ENCODE measurements at places on chromosomes 2 and 18.
A peak's percentile ranks its signal among the peaks of the same experiment; 100 is the strongest.

DNA sequence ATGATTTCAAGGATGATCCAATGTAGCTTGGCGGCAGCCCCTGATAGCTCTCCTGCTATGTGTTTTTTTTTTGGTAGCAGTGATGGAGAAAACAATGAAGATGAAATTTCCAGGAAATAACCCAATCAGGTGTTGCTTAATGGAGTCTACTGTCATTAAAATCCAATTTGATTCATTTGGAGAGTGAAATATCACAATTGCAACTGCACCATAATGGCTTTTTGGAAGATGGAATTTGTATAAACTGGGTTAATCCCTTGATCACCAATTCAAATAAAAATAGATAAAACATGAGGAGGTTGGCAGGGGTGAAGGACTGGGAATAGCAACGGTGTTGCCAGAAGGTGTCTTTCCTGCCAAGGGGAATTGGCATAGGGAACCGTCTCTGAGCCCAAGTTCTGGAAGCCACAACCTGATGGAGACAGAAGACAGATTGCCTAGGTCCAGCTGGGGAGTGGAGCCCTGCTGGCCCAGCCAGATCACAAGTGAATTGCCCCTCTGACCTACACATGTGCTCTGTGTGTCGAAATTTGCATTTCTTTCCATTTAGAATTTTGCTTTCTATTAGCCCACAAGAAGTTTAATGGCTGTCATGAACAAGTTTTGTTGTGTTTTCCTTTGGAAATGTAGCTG lies 170.3 kb upstream of the SPRED2 start:
- DNase-seq, result no peak

- DNase-seq, result no peak
Observed at GRCh38 chr2:126750506-126750905, 94.5 kb downstream of the GYPC start.

DNA sequence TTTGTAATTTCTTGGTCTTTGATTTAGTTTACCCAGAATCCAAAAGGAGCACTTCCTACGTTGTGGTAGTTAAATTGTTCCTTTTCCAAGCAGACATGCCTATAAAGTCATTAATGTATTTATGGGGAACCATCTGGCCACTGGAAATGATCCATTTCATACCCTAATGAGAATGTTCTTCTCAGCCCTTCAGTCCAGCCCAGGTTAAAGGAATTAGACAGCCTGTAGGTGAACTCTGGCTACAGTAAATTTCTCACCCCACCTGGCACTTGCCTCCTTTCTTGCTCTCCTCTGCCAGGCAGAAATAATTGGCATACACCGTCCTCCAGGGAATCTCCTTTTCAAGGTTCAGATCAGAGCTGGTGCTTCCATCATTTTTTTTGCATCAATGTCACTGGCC lies 121.1 kb downstream of the SETBP1 start:
- DNase-seq, result peak; percentile 35

DNA sequence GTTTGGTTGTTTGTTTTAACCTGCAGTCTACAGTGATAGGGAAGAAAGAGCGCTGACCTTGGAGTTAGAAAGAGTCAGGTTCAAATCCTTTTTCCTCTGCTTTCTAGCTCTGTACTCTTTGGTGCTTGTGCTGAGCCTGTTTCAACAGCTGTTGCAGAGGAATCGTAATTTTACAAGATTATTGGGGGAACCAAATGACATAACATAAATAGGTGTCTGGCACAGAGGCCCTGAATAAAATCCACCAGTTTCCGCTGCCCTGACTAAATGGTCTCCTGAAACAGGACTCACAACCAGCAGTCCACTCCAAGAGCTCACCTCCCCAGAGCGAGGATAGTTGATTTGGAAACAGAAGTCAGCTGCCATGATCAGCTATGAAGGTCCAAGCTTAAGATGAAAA lies 125.0 kb upstream of the CDC42EP3 start:
- DNase-seq, result no peak

DNA sequence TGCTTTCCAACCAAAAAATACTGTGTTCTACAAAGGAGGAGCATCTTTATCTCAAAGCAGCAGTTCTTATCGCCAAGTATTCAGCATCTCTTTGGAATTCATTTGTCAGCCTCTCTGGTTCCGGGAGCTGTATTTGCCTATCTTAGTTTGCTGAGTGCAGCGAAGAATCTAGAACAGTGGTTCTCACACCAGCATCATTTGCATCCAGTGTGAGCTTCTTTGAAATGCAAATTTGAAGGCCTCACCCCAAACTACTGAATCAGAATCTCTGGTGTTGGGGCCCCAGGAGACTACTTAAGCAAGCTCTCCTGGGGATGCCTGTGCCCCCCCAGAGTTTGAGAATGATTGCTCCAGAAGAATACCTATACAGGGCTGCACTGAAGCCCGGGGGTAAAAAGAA lies 1.5 kb upstream of the PTPN2 start:
- DNase-seq, result no peak

GRCh38 chr2:43318791-43319190 lies 92.4 kb upstream of the ZFP36L2 start:
- DNase-seq, result no peak

DNA sequence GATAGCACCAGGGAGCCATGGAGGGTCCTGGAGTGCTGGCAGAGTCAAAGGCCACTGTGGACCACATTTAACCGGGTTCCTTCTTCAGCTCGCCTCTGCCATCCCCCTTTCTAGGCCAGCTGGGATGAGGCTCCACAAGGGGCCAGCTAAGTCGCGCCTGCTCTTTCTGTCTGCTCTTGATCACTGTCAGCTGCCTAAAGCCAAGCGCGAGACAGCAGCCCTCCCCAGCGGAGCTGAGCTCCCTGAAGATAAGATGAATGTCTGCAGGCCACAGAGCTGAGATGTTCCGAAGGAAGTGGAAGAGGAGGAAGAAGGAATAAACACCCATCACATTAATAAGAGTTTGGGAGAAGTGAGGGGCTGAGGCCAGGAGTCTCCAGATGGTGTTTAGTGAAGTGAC lies 99.6 kb downstream of the CELF4 start:
- DNase-seq, result no peak

DNA sequence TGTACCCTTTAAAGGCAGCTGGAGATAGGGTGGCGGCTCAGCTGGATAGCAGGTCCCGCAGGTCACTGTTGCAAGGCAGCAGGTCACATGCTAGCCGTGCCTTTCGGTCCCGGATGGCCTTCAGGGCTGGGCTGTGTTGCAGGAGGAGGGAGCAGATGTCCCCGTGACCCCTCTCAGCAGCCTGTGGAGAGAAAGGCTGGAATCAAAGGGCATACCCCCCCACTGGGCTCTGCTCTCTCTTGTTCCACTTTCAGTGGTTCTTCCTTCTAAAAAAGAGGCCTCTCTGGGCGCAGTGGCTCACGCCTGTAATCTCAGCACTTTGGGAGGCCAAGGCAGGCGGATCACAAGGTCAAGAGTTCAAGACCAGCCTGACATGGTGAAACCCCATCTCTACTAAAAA lies 4.4 kb upstream of the ANKRD23 start:
- no peak for DNase-seq

GRCh38 chr2:109210431-109211200 lies 81.6 kb downstream of the SH3RF3 start:
- DNase-seq, result no peak

- DNase-seq, result peak; percentile 60
Observed at GRCh38 chr2:28594332-28595108, 98.7 kb downstream of the PLB1 start.

DNA sequence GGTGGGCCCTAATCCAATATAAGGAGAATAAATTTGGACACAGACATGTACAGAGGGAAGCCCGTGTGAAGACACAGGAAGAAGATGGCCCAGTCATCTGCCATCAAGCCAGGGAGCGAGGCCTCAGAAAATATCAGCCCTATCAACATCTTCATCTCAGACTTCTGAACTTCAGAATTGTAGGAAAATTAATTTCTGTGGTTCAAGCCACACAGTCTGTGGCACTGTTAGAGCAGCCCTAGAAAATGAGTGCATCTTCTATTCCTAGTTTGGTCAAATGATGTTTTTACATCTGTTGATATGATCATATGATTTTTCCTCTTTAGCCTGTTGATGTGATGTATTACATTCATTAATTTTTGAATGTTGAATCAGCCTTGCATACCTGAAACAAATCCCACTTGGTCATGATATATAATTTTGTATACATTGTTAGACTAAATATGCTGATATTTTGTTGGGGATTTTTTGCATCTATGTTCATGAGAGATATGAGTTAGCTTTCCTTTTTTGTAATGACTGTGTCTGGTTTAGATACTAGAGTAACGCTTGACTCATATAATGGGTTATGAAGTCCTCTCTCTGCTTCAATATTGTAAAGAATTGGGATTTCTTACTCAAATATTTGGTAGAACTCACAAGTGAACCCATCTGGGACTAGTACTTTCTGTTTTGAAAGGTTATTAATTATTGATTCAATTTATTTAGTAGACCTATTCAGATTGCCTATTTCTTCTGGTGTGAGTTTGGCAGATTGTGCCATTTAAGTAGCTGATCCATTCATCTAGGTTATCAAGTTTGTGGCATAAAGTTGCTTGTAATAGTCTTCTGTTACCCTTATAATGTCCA lies 451.4 kb downstream of the EIPR1 start:
- DNase-seq, result no peak

GRCh38 chr18:57589161-57589560 lies 2.7 kb upstream of the FECH start:
- no peak for DNase-seq

DNA sequence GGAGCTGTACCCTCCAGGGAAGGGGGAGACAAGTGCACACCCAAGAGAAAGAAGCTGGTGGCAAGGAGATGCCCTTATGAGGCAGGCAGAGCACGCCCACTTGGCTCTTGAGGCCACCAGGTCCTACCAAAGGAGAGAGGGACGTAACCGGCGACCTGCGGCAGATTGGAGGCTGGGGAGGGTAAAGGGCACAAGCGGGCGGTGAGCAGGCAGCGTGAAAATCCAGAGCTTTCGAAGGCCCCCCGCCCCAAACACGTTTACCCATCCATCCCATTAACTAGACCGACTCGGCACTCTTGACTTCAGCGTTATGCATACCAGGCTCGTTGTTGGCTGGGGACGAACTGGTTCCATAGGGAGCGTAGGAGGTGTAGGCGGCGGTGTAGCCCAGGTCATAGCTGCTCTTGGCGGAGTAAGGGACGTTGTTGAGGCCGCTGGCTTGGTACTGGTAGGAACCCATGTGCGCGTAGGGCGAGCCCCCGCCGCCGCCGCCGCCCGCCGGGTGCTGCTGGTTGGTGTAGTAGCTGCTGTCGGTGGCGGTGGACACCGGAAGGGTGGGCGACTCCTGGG lies 794 bp downstream of the DLX2 start:
- no peak for DNase-seq

DNA sequence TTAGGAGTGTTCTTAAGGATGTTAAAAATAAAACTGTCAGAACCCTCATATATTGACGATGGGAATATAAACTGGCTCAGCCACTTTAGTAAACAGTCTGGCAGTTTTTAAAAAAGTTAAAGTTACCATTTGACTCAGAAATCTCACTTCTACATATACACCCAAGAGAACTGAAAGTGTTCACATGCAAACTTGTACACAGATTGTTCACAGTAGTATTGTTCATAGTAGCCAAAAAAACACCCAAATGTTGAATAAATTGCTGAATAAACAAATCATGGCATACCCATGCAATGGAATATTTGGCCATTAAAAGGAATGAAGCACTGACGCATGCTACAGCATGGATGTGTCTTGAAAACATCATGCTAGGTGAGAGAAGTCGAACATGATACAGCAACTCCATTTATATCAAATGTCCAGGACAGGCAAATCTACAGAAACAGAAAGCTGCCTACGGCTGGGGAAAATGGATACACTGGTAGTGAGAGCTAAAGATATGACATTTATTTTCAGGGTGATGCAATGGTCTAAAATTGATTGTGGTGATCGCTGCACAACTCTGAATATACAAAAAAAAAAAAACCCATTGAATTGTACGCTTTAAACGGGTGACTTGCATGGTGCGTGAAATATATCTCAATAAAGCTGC lies 10.1 kb downstream of the RPL31 start:
- DNase-seq, result no peak

- no peak for DNase-seq
Observed at GRCh38 chr2:233799716-233800115, 21.6 kb downstream of the MROH2A start.

- DNase-seq, result no peak
Observed at GRCh38 chr2:120231974-120232635, 8.9 kb upstream of the TMEM185B start.

DNA sequence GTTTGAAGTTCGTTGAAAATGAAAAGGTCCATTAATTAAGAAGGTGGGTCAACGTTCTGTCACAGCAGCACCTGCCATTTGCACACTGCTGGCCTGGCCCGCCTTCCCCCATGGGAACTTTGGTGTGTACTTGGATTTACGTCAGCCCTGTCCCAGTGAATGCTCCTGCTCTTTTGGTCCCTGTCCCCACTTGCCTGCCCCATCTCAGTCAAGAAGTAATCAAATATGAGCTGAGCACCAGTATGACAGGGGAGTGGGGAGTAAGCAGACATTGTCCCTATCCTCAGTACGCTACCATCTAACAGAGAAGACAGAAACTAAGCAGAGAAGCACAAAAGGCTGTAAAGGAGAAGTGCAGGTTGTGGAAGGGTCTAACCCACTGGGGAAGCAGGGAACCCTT lies 65.1 kb downstream of the SLC4A3 start:
- no peak for DNase-seq

DNA sequence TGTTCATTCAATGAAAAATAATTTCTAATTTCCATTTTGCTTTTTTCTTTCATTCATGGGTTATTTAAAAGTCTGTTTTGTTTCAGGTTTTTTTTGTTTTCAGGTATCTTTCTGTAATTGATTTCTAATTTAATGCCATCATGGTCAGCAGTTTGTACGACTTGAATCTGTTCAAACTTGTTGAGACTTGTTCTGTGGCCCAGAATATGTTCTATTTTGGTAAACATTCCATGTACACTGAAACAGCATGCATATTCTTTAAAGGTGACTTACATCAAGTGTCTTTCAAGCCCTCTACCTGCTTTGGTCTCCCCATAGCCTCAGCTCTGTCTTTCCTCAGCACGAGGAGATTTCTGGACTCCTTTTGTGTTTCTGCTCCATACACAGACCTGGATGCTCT lies 49.1 kb downstream of the CYP1B1 start:
- no peak for DNase-seq
